ENCODE measurements at places on chromosomes 7 and 10.

DNA sequence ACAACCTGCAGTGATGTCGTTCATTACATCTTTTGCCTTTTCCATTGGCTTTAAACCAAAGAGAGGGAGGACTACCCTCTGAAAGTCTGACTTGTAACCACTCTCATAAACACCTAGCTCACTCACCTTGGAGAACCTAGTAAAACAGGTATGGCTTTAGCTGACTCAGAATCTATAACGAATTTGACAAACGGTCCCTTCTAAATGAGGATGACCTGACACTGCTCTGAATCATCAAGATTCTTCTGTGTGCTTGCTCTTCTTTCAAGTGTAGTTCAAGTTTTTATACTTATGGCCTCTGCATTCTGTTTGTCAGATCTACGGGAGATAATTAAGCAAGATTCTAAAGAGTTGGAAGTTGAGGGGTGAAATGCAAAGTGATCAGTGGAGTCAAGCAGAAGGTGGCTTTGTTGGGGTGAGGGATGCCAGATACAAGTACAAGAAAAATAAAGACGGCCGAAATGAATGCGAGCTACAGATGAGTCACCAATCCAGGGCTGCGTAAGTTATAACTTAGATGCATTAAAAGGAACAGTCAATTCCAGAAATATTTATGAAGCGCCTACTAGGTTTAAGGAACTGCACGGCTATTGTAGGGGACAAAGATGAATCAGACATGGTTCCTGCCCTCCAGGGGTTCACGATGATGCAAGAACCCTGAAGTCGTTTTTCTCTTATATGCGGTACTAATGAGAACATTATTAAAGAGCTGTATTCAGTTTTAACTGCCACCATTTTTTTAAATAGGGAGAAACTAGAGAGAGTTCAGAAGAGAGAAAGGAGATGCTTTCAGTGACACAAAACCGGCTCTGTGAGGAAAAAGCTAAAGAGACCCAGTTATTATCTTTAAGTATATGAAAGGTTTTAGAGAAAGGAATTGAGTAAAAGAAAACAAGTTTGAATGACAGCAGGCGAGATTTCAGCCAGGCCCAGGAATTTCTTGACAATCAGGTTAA lies 6.5 kb downstream of the HIPK2 start:
- H3K36me3 ChIP-seq = no peaks in the 10 kb centered on the region
- peaks cover under 1% of the 10 kb centered on the region for H3K27me3 ChIP-seq
- no peak for DNase-seq
- peak overlapping the region; percentile 3 for H3K27ac ChIP-seq
- H3K4me1 ChIP-seq = peaks cover 94% of the 10 kb centered on the region

- H3K27ac ChIP-seq = no peak overlapping the region
- H3K4me1 ChIP-seq = no peaks in the 10 kb centered on the region
- H3K36me3 ChIP-seq = no peaks in the 10 kb centered on the region
- DNase-seq = no peak
Observed at GRCh38 chr10:6704896-6705295, 124.8 kb upstream of the PRKCQ start.

DNA sequence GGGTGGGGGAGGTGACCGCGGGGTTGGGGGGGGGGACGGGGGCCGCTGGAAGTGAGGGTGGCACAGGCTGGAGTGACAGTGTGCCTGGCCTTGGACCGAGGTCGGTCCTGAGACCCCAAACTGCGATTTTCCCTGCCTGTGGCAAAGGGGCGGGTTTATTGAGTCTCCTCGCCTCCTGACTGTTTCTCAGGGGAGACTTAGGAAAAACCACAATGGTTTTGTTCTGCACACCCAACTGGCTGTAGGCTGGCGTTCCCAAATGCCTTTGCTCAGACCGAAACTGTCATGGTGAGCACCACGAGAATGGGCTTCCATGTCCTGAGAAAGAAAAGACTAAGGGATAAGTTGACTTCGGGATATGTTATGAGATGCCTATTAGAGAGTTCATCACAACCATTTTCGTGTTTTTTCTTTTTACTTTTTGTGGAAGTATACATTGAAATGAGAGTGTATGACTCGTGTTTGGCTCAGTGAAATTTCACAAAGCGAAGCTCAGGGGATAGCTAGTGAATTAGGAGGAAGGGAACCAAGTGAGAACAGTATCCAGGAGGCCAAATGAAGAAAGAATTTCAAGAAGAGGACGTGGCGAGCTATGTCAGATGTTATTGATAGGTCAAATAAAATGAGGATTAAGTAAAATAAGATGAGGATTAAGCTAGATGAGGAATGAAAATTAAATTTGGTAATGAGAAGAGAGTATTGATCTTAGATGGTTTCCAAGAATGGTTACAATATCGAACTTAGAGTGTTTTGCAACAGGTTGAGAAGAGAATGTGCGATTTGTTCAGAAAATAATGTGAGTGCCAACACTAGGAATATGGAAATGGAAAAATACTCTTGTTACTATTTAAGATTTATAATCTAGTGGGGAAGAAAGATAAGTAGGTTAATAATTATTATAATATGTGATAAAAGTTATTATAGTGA lies 918 bp downstream of the NET1 start:
- H3K36me3 ChIP-seq = no peaks in the 10 kb centered on the region
- no peak for DNase-seq
- peaks cover 7% of the 10 kb centered on the region for H3K27me3 ChIP-seq
- H3K4me1 ChIP-seq = peaks cover 4% of the 10 kb centered on the region
- H3K27ac ChIP-seq = no peak overlapping the region

DNA sequence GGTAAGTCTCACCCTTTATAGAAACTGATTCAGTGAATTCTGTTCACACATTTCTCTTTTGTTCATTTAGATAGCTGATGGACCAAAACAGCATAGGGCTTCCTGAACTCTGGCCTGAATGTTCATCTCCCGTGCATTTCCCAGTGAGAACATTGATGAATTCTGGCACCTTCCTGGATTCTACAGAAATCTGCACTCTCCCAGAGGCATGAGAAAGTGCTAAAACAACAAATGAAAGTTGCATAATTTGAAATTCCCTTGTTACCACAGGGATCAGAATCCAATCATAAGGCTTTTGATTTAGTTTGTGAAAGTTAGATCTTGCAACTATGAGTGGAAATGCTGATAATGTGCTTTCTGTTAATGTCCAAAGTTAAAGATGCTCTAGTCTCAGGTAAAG lies 29.7 kb upstream of the SCIN start:
- no peaks in the 10 kb centered on the region for H3K4me1 ChIP-seq
- no peak for DNase-seq
- H3K27ac ChIP-seq = no peak overlapping the region

- H3K36me3 ChIP-seq = peaks cover 20% of the 10 kb centered on the region
- peak; percentile 30 for DNase-seq
- H3K4me3 ChIP-seq = no peak overlapping the region
- H3K27me3 ChIP-seq = peaks cover 2% of the 10 kb centered on the region
- H3K27ac ChIP-seq = no peak overlapping the region
- H3K4me1 ChIP-seq = peaks cover 60% of the 10 kb centered on the region
Observed at GRCh38 chr7:92691578-92691977, 101.4 kb upstream of the FAM133B start.

- H3K27ac ChIP-seq = no peak overlapping the region
- no peak overlapping the region for H3K4me3 ChIP-seq
- no peak for DNase-seq
- no peaks in the 10 kb centered on the region for H3K4me1 ChIP-seq
Observed at GRCh38 chr7:12549106-12549505, 21.4 kb upstream of the SCIN start.

DNA sequence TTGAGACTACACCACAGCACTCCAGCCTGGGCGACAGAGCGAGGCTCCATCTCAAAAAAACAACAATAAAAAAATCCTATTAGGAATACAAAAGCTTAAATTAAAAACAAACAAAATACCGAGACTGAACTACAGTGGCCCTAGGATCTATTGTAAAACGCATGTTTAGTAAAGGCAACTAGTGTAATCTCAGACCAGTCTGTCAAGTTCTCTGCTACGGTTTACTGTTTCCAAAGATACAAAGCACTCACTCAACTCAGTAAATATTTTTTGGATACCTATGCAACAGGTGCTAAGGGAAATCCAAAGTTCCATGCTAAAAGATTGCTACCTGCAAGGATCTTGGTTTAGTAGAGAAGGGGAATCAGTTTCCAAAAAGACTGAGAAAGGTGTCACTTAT lies 3.4 kb upstream of the MIOS start:
- H3K4me3 ChIP-seq = no peak overlapping the region
- H3K4me1 ChIP-seq = peaks cover 10% of the 10 kb centered on the region
- H3K27ac ChIP-seq = no peak overlapping the region
- H3K27me3 ChIP-seq = peaks cover 5% of the 10 kb centered on the region
- H3K36me3 ChIP-seq = peaks cover 11% of the 10 kb centered on the region

Data from immature natural killer cell (primary cell).